Uterus (tissue), 4 donors: ENCODE measurements at places on chromosomes 6 and 20. TPM values are rescaled to one million over a fixed set of nuclear protein-coding genes. Genes with fewer than 3 reads are reported as not detected.

- DNase-seq = no peak
These were observed 48.9 kb upstream of the ECHDC1 start for GRCh38 chr6:127392301-127392700.

GRCh38 chr6:110358553-110359160 lies 508 bp upstream of the METTL24 start:
- DNase-seq = no peak

DNA sequence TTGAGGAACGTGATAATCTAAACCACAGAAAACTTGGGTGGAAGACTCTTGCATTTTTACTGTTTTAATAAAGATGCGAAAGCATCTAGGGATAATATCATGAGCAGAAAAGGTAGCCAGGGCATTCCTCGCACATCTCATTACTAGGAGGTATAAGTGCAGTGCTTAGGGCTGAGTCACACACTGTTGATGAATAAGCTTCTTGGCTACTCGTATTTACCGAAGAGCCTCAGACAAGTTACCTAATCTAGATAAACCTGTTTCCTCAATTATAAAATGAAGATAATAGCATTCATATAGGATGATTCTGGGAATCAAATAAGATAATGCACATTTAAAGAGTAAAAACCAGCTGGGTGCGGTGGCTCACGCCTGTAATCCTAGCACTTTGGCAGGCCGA lies 780 bp upstream of the KIAA0319 start:
- DNase-seq = no peak

DNA sequence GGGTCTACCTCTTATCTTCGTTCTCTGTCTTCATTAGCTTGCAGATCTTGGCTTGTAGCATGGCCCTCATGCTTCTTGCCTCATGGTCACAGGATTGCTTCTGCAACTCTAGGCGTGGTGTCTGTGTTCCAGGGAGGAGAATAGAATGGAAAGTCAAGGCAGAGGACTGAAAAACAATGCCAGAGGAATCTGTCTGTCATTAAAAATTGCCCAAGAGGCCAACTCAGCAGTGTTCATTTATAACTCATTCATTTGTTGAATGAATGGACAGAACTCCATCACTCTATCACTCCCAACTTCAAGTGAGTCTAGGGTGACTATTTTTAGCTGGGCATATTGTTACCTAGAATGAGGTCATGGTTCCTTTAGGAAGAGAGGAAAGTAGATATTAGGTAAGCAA lies 179.6 kb downstream of the UST start:
- no peak for DNase-seq

DNA sequence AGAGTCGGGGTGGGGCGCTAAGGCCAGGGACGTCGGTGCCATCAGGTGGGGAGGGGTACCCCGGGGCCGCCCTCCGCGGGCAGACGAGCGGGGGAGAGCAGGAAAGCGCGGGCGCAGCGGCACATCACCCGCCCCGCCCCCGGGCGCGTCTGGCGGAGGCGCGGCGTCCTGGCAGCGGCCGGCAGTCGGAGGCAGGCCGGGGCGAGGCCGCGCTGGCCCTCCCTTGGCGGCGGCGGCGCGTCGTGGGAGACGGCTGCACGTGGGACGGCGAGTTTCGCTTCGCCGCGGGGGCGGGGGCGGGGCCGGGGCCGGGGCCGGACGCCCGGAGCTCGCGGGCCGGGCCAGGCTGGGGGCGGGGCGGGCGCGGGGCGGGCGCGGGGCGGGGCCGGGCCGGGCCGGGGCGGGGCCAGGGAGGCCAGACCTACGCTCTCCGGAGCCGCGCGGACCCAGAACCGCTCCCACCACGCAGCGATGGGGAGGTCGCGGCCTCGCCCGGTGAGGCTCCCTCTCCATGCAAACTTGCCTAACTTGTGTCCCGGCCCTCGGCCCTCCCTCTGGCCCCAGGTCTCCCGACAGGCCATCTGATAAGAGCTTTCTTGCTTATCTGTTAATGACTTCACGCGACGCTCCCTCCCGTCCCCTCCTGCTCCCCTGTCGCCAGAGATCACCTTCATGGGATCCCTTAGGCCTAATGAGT lies 12.5 kb downstream of the ITPR3 start:
- peak; percentile 72 for DNase-seq

Gene ITCH
- 46.9 TPM for total RNA-seq

- DNase-seq = no peak
These were observed 327.0 kb downstream of the BMP2 start for GRCh38 chr20:7094438-7094997.
